ENCODE measurements at places on chromosomes 12 and 14.

DNA sequence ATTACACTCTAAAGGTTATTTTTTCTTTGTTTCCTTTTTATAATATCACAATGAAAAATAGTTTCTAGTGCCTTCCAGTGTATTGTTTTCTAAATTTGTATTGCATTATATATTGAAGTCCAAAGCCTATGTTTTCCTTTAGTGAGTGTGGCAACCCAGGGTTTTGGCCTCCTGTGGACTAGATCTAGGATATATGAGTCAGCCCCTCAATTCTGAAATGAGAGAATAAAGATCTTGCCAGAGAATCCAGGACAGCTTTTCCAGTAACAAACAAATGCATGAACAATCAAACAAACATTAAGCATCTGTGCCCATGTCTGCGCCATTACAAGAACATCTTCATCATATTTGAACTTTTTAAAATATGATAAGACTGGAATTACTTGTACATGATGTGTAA, 70.7 kb upstream of the SSTR1 start:
- DNase-seq = no peak

- no peak for DNase-seq
These were observed 1.0 kb downstream of the ORMDL2 start for GRCh38 chr12:55818886-55819285.

DNA sequence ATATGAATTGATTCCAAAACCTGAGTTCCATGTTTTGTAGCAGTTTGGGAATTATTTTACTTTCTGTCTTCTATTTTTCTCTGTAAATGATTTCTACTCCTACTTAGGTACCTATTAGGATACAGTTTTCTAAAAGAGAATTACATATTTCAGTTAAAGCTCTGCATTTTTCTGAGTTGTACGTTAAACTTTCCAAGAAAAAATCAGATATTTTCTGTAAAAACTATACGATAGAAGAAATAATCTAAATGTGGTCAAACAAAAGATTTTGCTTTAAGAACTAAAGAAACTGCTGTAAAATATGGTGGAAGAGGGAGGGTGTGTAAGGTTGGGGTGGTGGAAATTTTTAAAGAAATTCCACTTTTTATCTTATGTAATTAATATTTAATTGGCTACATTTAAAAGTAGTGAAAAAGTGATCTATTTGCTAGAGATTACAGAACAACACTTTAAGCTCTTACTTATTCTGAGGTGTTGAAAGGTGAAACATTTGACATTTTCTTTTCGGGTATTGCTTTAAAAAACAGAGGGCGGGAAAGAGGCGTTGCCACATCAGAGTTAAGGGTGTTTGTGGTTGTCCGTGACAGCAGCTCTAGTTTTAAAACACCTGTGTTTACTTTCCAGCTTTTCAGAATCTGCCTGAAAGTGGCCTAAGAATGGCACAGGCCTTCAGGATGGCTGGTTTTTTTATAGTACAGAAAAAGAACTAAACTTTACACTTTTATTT, 187.3 kb downstream of the MIPOL1 start:
- no peak for DNase-seq

- DNase-seq = no peak
These were observed 92.3 kb upstream of the SCAF11 start for GRCh38 chr12:46082490-46083200.
